ENCODE measurements at places on chromosomes 11 and 22.

DNA sequence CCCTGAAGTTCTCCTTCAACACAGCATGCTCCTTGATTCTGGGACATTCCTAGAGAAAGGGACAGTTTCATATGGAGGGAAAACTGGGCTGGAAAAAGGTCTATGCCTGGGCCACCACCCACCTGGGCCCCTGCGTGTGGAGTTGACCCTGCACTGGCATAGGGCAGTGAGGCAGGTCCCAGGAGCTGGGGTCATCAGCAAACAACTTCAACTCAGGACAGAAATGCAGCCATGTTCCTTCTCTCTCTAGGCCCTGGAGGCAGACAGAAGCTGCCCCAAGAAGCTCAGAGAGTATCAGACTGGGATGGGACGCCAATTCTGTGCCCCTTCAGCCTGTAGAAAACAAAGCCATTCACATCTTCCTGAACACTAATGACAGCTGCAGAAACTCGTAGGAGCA is 34.9 kb downstream of the RTL6 start:
- no peak for DNase-seq

- no peak for DNase-seq
Measured at GRCh38 chr11:134597452-134597851, 185.4 kb upstream of the B3GAT1 start.

DNA sequence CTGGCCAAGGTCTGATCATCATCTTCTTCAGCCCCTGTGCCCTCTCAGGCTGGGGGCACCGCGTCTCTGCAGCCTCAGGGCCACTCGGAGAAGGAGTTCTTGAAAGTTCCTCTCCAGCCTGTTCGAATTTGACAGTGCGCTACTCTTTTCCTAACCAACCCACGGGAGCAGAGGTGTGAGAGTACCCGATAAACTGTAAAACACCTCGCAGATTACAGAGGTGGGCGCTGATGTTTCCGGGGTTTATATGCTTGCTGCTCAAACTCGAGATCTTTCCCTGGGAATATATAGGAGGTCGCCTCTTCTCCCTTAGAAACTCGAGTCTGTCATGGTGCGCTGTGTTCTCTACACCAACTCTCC is 515 bp downstream of the CTR9 start:
- no peak for DNase-seq

DNA sequence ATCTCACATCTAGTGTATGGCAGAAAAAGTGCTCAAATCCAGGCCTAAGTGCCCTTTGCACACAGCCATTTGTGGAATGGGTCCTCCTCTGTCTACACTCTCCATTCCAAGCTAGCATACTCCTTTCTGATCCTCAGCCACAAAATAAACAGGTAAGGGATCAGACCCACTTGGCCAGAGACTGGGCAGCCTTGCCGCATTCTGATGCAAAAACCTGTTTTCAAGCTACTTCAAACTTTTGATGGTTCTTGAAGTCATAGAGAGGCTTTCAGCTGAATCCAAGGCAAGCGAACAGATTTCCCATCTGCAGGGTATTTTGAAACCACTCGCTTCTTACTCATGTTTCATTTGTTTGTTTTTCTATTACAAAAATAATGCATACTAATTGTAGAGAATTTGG is 136.6 kb upstream of the NAV2 start:
- no peak for DNase-seq

DNA sequence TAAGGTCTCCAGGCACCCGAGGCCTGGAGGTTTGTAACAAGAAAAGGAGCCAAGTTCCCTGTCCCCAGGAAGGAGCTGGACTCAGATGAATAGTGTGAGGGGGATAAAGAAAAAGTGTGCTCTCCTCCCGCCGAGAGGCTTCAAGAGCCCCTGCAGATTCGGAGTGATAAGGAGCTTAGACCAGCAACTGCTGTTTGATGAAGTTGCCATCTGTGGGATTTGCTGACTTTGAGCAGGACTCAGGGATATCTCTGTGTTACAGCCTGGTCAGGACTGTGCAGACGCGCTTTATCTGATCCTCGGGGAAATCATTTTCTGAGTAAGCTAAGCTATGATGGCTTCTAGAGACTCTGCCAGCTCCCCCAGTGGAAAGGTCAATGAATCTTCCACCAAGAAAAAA is 1017.0 kb downstream of the TBC1D22A start:
- DNase-seq, result no peak

- DNase-seq, result no peak
Measured at GRCh38 chr11:29251738-29252137, 765.1 kb downstream of the KCNA4 start.

- DNase-seq, result no peak
Measured at GRCh38 chr11:110128161-110128560, 35.0 kb downstream of the ZC3H12C start.

GRCh38 chr11:17414317-17414737 is 25.9 kb upstream of the KCNJ11 start:
- no peak for DNase-seq

DNA sequence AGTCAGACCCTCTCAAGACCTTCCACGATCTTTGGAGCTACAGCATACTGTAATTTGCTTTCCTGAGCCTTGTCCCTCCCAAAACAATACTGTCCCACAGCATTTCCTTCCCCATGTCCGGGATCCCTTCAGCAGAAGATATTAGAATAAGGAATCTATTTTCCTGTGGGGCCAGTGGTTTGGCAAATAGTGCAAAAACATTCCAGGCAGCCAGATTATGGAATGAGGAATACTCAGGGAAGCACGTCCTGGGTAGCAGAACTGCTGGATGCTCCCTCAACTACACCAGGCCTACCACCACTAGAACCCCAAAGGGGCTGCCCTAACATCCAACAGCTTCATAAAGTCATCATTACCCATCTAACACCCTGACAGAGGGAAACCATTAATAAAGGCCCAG is 61.5 kb downstream of the AAMDC start:
- DNase-seq, result no peak

DNA sequence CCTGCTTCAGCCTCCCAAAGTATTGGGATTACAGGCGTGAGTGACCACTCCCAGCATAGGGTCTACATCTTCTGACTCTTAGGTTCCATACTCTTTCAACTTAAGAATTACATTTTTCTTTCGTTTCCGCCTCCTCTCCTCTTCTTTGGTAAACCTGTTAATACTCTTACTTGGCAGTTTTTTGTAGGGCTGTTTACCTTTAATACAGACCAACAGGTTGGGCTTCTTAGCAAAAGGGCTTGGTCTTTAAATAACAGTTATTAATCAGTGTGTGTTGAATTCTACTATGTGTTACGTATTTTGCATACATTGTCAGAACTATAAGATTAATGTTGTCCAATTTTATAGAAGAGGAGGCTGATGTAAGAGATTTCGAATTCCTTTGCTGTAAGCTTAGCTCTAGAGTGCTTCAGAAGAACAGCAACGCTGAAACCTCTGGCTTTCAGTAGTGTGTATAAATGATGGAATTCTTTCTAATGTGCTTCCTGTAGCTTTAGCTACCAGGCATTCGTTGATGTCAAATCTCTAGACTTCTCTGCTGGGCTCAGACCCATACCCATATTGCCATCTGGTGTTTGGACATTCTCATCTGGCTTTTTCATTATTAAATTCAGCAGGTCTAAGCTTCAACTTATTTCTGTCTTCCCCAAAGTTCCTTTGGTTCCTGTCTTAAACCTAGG is 3.1 kb downstream of the FDX1 start:
- DNase-seq, result no peak

DNA sequence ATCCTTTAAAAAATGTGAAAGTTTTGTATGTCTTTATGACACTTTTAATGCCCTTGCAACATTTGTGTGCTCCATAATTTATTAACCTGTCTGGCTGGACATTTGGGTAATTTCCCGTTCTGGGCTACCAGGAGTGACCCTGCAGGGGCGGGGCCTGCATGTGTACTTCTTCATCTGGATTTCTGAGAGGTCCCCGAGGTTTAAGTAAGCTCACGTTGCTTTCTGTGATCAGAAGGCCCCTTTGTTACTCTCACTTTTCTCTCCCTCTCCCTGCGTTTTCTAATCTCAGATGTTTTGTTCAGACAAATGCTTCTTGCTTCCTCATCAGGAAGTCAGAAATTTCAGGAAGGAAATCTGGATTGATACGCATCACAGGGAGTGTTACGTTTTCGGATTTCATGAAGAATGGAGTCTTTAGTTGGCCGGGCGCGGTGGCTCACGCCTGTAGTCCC is 78.9 kb upstream of the CRYBB3 start:
- DNase-seq, result no peak

- DNase-seq, result no peak
Measured at GRCh38 chr11:45083544-45084087, 62.8 kb upstream of the PRDM11 start.

DNA sequence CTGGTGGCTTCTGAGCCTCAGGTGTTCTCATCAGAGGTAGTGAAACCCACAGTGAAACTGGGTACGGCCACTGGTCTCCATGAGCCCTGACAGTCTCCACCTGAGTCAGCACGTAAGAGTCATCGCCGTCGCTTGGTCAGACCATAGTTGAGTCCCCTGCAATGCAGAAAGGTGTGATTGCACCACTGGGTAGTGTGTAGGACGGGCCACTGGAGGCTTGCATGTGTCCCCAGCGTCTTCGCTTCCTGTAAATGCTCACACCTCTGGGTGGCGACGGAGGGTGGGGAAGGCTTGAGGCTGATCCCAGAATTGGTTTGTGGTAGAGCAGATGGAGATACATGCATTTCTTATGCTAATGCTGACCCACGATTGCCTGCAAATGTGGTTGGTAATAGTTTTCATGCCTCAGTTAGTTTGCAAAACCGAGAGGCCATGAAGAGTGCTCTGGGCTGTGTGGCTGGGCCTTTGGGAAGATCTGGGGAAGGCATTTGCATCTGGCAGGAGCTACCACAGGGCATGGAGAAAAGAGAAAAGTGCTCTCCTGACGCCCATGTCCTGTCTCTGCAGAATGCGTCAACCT is 26.5 kb downstream of the CTTN start:
- no peak for DNase-seq

GRCh38 chr11:87597725-87598124 is 560.0 kb downstream of the TMEM135 start:
- DNase-seq, result no peak

GRCh38 chr11:45212566-45213315 is 66.3 kb downstream of the PRDM11 start:
- DNase-seq, result no peak

DNA sequence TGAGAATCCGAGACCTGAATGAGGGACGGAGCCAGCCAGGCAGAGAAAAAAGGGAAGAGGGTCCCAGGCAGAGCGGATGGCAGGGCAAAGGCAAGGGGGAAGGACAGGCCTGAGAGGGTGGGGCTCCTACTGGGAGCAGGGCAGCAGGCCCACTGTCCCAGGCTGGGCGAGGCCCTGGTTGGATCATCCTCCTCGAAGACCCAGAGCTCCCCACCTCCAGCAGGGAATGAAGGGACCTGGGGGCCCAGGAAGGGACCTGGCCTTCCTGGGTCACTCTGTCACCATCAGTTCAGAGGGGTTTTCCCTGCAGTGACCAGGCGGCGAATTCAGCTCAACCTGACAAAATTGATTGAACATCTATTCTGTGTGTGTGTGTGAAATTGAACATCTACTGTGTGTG is 4.0 kb downstream of the CD5 start:
- no peak for DNase-seq

DNA sequence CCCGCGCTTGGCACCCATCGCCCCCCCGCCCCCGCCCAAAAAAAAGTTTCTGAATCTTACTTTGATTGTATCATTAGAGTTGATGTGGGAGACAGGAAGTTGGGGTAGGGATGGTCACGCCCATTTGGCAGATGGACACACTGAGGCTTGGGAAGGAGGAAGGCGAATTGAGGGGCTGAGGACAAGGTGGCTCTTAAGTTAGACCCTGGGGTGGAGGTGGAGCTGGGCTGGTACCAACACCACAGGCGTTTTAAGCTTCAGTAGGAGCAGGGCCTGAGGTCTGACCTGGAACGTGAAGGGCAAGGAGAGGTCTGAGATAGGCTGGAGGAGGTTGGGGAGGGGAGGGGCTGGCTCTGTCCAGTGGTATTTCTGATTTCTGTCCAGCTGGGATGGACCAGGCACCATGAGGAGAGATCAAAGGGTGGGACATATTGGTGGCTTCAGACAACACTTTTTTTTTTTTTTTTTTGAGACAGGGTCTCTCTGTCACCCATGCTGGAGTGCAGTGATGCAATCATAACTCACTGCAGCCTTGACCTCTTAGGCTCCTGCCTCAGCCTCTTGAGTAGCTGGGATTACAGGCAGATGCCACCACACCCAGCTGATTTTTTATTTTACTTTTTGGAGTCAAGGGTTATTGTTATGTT is 799 bp upstream of the CDC42BPG start:
- DNase-seq, result no peak

GRCh38 chr22:47174096-47174495 is 411.6 kb downstream of the TBC1D22A start:
- DNase-seq, result no peak

DNA sequence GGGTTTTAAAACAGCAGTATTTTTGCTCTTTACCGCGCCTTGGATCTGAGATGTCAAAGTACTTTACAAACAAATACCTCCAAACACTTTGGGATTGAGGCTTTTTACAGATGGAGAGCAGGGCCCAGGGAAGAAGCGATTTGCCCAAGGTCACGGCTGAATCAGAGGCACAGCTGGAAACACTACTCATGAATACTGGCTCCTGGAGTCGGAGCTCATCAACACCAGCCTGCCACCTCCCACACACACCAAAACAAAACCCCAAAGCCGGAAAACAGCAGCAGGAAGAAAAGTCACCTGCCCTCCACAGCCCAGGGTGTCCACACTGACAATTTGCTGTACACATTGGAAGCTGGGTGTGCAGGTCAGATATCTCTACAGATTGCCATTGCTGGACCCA is 339.4 kb downstream of the CADM1 start:
- no peak for DNase-seq

DNA sequence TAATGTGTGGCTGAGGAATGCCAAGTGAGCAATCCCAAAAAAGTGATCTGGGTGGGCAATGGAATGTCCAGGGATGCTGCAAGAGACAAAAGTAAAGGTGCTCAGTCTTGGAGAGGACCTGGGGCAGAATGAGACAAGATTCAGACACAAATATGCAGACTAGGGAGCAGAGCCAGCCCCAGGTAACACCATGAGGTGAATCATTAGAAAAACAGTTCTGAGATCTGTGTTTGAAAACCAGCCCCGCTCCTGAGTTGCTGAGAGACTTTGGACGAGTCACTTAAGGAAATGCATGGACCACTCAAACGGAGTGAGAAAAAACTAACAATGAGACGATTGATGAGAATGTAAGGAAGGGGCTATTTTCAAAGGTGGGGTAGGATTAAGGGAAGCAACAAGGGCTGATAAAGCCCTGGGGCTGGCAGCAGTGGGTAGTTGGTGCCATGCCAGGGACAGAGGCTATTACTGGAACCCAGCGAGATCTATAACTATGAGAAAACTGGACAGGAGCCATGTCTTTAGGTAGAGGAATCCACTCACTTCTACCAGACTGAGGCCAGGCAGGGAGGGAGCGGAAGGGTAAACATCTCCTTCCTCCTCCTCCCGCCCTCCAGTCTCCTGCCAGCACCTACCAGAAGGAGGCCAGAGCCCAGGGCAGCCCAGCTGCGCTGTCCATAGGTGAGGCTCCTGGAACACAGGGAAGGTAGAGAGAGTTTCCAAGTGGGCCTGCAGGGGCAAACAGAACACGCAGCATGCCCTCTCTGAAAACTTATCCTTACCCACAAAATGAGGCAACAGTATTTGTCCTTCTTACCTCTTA is 130.4 kb upstream of the TEAD1 start:
- no peak for DNase-seq
